Kasumi-1 (cell line): ENCODE measurements at places on chromosomes 7 and 10.

DNA sequence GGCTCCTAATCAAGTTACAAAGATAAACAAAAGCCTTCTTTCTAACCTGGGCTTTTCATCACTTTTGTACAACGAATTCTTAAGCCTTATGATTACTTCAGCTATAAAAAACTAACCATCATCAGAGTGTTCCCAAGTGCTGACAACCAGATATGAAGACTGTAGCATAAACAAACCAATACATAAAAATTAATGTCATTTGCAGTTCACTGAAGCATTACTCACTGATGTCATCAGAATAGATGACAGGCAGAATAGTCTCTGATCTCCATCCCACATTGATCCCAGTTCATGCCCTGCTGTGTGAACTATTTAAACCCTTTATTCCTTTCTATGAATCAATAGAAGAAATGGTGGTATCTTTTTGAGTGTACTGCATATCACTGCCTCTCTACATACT, 84.4 kb downstream of the DNAJC1 start:
- no peak for DNase-seq

DNA sequence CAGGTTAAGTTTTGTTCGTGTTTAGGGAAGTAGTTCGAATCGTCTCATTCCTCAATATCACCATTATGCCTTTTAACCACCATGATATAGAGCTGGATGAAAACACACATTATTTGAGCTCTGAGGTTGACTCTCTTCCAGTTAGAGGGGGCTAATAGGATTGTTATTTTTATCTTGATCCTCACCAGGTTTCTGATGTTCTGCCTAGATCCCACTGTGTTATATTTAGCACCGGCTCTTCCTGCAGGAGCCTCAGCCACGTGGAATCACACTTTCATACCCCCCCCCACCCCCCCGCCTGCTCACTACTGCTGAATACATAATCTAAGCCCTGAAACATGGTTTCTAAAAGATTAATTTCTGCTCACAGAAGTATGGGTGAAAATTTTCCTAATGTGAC, 88.3 kb downstream of the NRCAM start:
- DNase-seq: no peak

- DNase-seq: no peak
Observed at GRCh38 chr10:128147669-128148068, 21.4 kb upstream of the MKI67 start.

GRCh38 chr10:49508654-49509053, 30.3 kb downstream of the ERCC6 start:
- DNase-seq: no peak

DNA sequence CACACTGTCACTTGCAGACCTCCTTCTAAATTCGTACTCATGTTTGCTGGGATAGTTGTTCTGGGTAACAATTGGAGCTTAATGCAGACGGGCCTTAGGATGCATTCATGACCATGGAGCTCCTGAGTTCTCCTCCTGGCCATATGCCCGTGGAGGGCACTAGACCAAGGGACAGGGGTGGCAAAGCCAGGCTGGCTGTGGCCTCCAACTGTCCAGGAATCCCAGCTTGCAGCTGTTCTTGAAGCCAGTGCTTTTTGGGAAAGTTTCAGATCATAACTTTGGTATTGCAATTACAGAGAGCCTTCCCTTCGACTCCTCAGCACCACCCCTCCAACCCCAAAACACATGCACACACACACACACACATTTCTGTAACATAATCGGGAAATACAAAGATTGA, 30.6 kb downstream of the ANTXRL start:
- DNase-seq: no peak

DNA sequence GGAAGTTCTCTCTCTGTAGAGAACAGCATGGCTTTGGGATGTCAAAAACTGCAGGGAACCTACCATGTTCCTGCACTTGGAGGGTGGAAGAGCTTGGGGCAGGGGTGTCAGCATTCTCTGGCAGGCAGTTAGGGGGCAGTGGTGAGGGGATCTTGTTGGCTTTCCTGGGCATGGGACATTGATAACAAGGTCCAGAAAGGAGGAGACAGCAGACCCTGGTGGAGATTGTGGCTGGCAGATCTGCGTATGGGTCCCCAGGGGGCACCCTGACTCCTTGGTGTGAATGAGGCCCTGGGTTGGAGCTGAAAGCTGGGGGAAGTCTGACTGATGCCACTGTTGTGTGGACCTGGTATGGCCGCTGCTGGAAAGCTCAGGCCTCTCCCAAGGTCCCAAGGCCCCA, 22.9 kb upstream of the CAMK2B start:
- peak; percentile 47 for DNase-seq

- no peak for DNase-seq
Observed at GRCh38 chr7:143256932-143257331, 6.3 kb upstream of the GSTK1 start.

- no peak for DNase-seq
Observed at GRCh38 chr7:28536259-28536658, 123.9 kb downstream of the CREB5 start.

DNA sequence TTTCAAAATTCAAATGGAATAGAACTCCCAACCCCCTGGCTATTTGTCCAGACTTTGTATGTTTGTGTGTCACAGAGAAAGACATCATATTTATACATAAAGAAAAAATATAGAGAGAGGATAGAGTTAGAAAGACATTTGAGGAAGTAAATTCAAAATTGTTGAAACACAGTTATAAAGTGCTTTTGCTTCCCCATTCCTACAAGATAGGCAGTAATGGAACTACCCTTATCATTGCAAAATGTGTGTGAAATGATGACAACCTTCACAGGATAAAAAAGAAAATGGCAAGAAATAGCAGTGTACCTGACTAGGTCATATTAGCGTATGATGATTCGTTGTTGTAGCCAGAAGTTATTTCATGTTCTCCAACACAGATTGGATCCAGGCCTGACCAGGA, 63.1 kb downstream of the FZD1 start:
- DNase-seq: peak; percentile 55

GRCh38 chr10:128429835-128430513, 303.8 kb upstream of the MKI67 start:
- DNase-seq: no peak

- DNase-seq: no peak
Observed at GRCh38 chr7:105636982-105637381, 55.7 kb upstream of the EFCAB10 start.

GRCh38 chr10:59234816-59235429, 58.5 kb downstream of the PHYHIPL start:
- DNase-seq: peak; percentile 67

- DNase-seq: no peak
Observed at GRCh38 chr10:6083523-6084475, 5.0 kb upstream of the RBM17 start.

DNA sequence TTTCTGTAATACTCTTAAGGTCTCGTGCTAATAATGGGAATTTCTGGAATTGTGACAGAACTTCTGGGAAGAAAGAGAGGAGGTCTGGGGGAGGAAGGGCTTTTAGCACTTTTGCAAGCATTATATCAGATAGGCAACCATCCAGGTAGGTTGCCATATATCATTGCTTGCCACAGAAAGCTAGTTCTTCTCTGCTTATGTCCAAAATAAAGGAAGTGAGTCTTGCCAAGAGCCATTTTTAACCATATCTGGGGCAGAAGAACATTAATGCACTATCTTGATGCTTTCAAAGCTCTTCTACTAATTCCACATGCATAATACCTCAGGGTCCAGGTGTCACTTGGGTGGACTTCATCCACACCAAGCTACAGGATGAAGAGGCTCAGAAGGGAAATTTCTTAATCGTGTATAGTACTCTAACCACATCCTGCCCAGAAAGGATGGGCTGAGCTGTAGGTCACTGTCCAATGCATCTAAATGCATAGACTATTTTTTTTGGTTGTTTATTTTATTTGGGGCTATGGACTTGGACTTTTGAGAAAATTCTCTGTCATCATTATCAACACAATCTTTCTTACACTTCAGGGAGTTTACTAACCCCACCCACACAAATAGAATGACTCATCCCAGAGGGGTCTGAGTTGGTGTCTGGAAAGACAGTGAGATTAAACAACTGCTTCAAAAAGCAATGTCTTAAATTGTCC, 68.9 kb upstream of the ADO start:
- DNase-seq: peak; percentile 18

DNA sequence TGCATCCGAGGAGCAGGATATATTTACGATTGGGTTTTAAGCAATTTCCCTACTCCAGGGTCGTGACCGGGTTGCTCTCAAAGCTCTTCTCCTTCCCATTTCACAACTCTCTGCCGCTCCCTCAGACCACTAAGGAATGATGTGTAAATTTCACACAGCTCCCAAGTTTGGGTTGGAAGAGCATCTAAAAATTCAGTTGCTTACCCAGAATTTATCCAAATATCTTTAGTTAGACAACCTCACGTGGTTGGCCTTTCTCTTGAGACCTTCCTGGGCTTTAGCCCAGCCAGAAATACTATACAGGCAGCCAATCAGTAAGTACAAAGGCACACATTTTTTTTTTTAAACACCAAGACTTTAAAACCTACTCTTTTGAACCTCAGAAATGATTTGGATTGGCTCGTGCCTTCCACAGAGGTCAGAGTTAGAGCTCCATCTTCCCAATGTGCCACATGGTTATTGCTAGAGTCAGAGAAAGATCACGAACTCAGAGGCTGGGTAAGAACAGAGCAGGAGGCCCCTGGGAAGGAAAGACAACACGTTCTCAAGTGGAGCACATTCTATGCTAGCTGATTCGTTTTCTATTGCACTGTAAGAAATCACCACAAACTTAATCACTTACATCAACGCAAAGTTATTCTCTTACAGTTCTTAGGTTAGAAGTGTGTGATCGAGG, 335.4 kb upstream of the MGMT start:
- DNase-seq: no peak

DNA sequence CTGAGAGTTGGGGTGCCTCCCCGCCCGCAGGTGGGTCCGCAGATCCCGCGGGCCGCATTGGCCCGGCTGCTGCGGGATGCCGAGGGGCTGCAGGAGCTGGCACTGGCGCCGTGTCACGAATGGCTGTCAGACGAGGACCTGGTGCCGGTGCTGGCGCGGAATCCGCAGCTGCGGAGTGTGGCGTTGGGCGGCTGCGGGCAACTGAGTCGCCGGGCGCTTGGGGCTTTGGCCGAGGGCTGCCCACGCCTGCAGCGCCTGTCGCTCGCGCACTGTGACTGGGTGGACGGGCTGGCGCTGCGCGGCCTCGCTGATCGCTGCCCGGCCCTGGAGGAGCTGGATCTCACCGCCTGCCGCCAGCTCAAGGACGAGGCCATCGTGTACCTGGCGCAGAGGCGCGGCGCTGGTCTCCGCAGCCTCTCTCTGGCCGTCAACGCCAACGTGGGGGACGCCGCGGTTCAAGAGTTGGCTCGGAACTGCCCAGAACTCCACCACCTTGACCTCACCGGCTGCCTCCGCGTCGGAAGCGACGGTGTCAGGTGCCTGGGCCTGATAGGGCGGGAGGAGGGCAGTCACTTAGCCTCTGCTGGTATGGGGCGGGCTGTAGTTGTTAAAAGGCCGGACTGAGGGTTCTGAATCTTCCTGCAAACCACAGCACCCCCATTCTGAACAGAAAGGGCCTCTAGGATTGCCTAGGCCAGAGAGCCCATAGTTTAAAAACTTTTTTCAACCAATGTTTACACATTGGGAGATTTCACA, 1.3 kb downstream of the FBXL15 start:
- no peak for DNase-seq

- no peak for DNase-seq
Observed at GRCh38 chr7:16724344-16724743, 29.2 kb upstream of the TSPAN13 start.

- no peak for DNase-seq
Observed at GRCh38 chr7:31082447-31082846, 30.3 kb downstream of the ADCYAP1R1 start.

DNA sequence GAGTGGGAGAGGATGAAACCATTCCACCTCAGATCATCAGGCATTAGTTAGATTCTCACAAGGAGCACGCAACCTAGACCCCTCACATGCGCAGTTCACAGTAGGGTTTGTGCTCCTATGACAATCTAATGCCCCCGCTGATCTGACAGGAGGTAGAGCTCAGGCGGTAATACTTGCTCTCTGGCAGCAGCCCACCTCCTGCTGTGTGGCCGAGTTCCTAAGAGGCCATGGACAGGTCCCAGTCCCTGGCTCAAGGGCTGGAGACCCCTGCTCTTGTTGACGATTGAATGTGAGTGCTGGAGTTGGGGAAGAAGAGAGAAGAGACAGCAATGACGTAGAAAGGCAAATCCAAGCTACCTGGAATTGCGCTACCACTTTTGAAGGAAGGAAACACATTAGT, 267.2 kb downstream of the TFEC start:
- no peak for DNase-seq

GRCh38 chr7:37924491-37925041, 4.1 kb downstream of the EPDR1 start:
- no peak for DNase-seq

DNA sequence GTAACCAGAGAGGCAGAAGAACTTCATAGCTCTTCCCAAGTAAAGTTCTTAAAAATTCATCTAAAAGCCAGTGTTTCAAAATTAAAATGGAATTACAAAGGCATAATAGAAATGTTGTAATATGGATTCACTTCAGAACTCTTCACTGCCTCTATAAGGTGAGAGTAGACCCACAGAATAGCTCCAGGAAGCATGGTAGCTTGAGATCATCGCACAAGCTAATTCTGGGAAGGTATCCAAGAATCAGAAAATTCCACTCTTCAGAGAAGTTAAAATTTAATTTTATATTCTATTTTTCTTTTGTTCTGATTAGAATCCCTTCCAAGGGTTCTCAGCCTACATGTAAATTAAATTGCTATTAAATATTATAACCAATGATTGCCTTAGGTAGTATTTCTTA, 1.5 kb upstream of the DHX32 start:
- no peak for DNase-seq
